IgD-negative memory B cell (primary cell): ENCODE measurements at places on chromosomes 5 and 9. TPM values are rescaled to one million over a fixed set of nuclear protein-coding genes. Genes with fewer than 3 reads are reported as not detected.

The FAM151B gene
- polyA plus RNA-seq: not detected

The FCHO2 gene
- 1.3 TPM for polyA plus RNA-seq

The MARCOL gene
- not detected for polyA plus RNA-seq

The DMRT3 gene
- not detected for polyA plus RNA-seq

The MORN5 gene
- polyA plus RNA-seq: not detected

The GPR21 gene
- polyA plus RNA-seq: not detected

The TCOF1 gene
- 26.4 TPM for polyA plus RNA-seq

The MED27 gene
- polyA plus RNA-seq: 33.7 TPM

The ADRB2 gene
- 9.1 TPM for polyA plus RNA-seq

The PCDHB16 gene
- not detected for polyA plus RNA-seq

The GLRA1 gene
- polyA plus RNA-seq: not detected

The DRD1 gene
- not detected for polyA plus RNA-seq

The PCDHB2 gene
- polyA plus RNA-seq: not detected

The APC gene
- 19.4 TPM for polyA plus RNA-seq

The IL9 gene
- polyA plus RNA-seq: not detected

The ZNG1C gene
- polyA plus RNA-seq: 41.2 TPM

The ADCY2 gene
- polyA plus RNA-seq: not detected

The MCIDAS gene
- polyA plus RNA-seq: not detected

The TUSC1 gene
- polyA plus RNA-seq: 0.84 TPM

The CNTFR gene
- not detected for polyA plus RNA-seq

The GABRA6 gene
- not detected for polyA plus RNA-seq

The TEK gene
- not detected for polyA plus RNA-seq

The STPG3 gene
- not detected for polyA plus RNA-seq

The PRDM9 gene
- polyA plus RNA-seq: not detected

The ACOT12 gene
- polyA plus RNA-seq: not detected

The ANKHD1 gene
- polyA plus RNA-seq: 69.7 TPM
